ENCODE measurements at places on chromosomes 3 and 15.

GRCh38 chr3:176872771-176873209 is 324.5 kb downstream of the TBL1XR1 start:
- no peaks in the 10 kb centered on the region for H3K27me3 ChIP-seq
- H3K4me3 ChIP-seq, result no peak overlapping the region
- no peaks in the 10 kb centered on the region for H3K4me1 ChIP-seq
- peak; percentile 65 for DNase-seq
- H3K36me3 ChIP-seq, result no peaks in the 10 kb centered on the region
- peak overlapping the region; percentile 13 for H3K27ac ChIP-seq

DNA sequence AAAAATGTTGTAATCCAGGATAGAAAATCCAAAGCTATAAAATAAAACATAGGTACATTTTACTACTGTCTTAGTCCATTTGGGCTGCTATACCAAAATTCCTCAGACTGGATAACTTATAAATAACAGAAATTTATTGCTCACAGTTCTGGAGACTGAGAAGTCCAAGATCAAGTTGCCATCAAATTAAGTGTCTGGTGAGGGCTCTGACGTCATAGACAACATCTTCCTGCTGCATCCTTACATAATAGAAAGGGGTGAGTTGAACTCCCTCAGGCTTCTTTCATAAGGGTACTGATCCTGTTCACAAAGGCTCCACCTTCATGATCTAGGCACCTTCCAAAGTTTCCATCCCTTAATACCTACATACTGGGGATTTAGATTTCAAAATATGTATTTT is 826.8 kb downstream of the NTRK3 start:
- no peak for DNase-seq
- H3K4me3 ChIP-seq, result no peak overlapping the region
- H3K27ac ChIP-seq, result no peak overlapping the region
- no peaks in the 10 kb centered on the region for H3K4me1 ChIP-seq
- H3K27me3 ChIP-seq, result no peaks in the 10 kb centered on the region

DNA sequence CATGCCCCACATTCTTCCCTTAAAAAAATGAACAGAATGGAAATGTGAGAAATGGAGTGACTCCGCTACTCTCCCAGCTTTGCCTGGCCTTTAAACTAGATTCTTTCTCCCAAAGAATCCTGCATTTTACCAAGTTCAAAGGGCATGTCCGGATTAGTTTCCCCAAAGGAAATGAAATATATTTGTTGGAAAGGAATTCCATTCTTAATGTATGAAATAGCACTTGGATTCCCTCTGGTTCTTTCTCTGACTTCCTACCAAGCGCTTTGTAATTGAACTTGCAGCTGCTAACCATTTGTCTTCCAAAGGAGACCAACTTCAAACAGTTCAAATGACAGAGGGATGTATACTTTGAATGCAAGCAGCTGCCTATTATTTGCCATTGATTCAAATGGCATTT is 18.9 kb downstream of the MAP2K1 start:
- no peaks in the 10 kb centered on the region for H3K27me3 ChIP-seq
- H3K4me1 ChIP-seq, result no peaks in the 10 kb centered on the region
- no peak overlapping the region for H3K27ac ChIP-seq
- DNase-seq, result no peak
- no peaks in the 10 kb centered on the region for H3K36me3 ChIP-seq

DNA sequence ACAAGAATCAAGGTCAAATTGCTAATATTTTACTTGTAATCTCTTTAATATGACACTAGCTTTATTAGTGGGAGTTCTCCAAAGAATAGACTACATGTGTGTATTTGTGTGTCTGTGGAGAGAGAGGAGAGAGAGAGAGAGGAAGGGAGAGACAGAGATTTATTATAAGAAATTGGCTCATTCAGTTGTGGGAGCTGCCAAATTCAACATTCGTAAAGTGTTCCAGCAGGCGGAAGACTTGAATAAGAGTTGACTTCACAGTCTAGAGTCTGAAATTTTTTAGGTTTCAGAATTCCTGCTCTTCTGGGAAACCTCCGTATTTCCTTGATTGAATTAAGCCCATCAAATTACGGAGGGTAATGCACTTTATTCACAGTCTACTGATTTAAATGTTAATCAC is 4.7 kb upstream of the CLDN1 start:
- H3K27me3 ChIP-seq, result no peaks in the 10 kb centered on the region
- H3K4me3 ChIP-seq, result no peak overlapping the region
- H3K4me1 ChIP-seq, result peaks cover 4% of the 10 kb centered on the region
- DNase-seq, result no peak

- peak overlapping the region; percentile 56 for H3K27ac ChIP-seq
- no peaks in the 10 kb centered on the region for H3K27me3 ChIP-seq
- H3K4me3 ChIP-seq, result peak overlapping the region; percentile 15
- DNase-seq, result no peak
- no peaks in the 10 kb centered on the region for H3K36me3 ChIP-seq
These were observed 858 bp upstream of the SACM1L start for GRCh38 chr3:45688194-45688881.

DNA sequence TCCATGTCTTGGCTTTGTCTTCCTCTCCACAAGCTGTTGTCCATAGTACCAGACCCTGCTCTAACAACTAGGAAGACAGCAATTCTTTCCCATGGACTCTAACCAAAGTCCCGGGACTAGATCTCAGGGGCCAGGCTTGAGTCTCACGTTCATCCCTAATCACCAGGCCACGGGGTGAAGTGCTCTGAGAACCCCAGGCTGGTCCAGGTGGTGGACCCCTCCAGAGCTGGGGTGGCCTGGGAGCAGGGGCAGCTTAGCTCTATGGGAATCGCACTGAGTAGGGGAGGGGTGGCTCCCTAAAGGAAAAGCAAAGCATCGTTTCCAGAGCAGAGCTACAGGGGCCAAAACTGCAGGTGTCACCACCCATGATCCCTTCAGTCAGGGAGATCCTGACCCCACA is 150.9 kb downstream of the TPRA1 start:
- no peak for DNase-seq
- H3K27ac ChIP-seq, result no peak overlapping the region
- no peaks in the 10 kb centered on the region for H3K27me3 ChIP-seq
- no peaks in the 10 kb centered on the region for H3K4me1 ChIP-seq
- H3K4me3 ChIP-seq, result no peak overlapping the region

GRCh38 chr3:157533298-157534070 is 30.3 kb upstream of the VEPH1 start:
- H3K4me3 ChIP-seq, result no peak overlapping the region
- peaks cover 10% of the 10 kb centered on the region for H3K4me1 ChIP-seq
- no peak for DNase-seq
- no peaks in the 10 kb centered on the region for H3K36me3 ChIP-seq
- no peaks in the 10 kb centered on the region for H3K27me3 ChIP-seq

DNA sequence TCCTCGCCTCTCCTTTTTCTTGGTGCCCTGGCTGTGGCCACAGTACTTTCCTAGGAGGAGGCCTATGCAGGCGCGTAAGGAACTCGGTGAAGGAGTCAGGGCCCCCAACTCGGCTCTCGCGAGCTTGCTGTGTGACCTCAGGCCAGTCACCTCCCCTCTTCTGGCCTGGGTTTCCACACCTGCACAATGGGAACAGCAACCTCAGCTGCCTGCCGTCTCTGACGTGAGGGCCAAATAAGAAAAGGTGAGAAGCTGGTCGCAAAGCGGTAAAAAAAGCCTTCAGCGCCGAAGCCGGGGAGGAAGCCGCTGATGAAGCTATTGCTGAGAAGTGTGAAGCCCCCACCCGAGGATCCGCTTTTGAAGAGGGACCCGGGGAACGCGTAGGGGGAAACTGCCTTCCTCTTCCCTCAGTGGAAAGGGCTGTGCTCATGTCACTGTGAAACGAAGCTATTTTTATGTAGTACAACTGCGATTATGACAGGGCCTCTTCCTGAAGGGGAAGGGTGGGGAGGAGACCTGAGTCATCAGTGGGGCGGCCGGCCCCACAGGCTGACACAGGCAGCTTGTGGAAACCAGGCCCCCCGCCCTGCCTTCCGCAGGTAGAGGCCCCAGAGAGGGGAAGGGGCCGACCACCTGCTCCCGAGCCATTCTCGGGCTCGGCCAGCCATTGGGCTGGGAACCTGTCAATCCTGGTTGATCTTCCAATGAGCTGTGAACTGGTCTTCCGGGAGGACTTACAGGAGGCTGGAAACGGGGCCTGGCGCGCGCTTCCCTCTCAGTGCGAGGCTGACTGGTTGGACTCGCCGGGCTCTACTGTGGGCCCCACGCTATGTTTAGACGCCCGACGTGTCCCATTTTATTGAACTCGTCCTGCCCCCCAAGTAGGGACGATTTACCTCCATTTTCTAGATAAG is 18.0 kb upstream of the ANKDD1A start:
- peaks cover 20% of the 10 kb centered on the region for H3K4me1 ChIP-seq
- peak; percentile 94 for DNase-seq
- H3K27ac ChIP-seq, result peak overlapping the region; percentile 67
- H3K27me3 ChIP-seq, result no peaks in the 10 kb centered on the region

DNA sequence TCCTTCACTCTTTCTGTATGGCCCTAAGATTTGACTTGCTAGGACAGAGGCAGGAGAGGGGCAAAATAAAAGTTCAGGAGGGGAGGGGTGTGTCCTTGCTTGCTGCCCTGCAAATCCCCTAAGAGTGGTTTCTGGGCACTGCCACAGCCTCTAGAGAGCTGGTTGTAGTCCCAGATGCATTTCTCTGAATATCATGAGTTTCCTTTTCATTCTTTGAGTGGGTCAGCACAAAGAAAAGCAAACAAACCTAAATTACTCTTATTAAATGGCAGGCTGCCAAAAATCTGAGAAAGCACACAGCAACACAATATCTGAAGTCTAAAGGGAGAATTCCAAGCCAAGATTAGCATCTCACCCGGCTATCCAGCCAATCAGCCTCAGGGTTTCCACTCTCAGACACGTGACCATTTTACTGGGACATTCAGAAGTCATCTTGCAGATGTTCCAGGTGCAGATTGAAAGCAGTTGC is 919.3 kb downstream of the TUSC7 start:
- no peak overlapping the region for H3K27ac ChIP-seq
- H3K4me1 ChIP-seq, result no peaks in the 10 kb centered on the region
- no peaks in the 10 kb centered on the region for H3K36me3 ChIP-seq

DNA sequence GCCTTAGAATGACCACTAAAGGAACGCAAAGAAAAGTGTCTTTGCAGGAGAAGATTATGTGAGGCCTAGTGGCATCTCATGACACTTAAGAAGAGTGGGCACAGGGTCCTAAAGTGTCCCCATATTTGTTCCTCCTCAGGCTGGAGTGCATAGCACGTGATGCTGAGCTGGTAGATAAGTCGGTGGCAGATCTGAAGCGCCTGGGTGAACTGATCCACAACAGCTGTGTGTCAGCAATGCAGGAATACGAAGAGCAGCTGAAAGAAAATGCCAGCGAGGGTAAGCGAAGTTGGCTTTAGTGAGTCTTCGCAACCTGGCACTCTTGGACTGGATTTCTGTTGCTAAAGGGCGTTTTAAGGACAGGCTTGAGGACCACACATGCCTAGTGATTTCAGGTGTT is 92.6 kb downstream of the CHD2 start:
- peaks cover 6% of the 10 kb centered on the region for H3K4me1 ChIP-seq
- no peak overlapping the region for H3K27ac ChIP-seq
- no peak overlapping the region for H3K4me3 ChIP-seq
- H3K27me3 ChIP-seq, result no peaks in the 10 kb centered on the region

DNA sequence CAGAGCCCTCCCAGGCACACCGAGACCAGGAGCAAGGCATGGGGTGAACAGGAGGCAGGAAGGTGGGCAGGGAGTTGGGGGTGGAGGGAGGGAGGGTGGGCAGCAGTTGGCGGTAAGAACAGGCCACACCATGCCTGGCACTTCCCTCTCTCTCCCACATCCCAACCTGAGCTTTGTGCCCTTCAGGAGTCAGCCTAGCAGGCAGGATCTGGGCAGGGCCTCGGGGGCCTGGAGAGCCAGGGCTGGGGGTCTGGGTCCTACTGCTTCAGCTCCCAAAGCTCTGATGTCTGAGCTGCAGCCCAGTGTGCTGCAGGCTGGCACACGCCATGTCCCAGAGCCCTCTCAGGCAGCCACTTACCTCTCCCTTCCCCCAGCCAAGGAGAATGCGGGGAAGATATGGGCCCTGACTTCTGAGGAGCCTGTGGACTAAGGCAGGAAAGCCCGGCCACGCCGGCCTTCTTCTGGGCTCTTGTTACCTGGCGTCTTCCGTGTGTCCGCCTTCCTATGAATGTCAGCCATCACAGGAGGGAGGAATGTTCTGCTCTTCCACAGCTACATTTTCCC is 2.9 kb upstream of the MYL3 start:
- no peaks in the 10 kb centered on the region for H3K27me3 ChIP-seq
- H3K36me3 ChIP-seq, result no peaks in the 10 kb centered on the region
- H3K4me3 ChIP-seq, result no peak overlapping the region
- H3K4me1 ChIP-seq, result peaks cover 10% of the 10 kb centered on the region
- no peak overlapping the region for H3K27ac ChIP-seq
- DNase-seq, result no peak

- no peaks in the 10 kb centered on the region for H3K27me3 ChIP-seq
- no peaks in the 10 kb centered on the region for H3K36me3 ChIP-seq
- peak overlapping the region; percentile 88 for H3K27ac ChIP-seq
- H3K4me1 ChIP-seq, result peaks cover 56% of the 10 kb centered on the region
- H3K4me3 ChIP-seq, result no peak overlapping the region
- no peak for DNase-seq
These were observed 85.9 kb downstream of the MAGI1 start for GRCh38 chr3:65952842-65953241.

- no peak for DNase-seq
- no peaks in the 10 kb centered on the region for H3K36me3 ChIP-seq
- no peak overlapping the region for H3K27ac ChIP-seq
- H3K4me1 ChIP-seq, result peaks cover 10% of the 10 kb centered on the region
- H3K4me3 ChIP-seq, result no peak overlapping the region
These were observed 438.4 kb upstream of the THBS1 start for GRCh38 chr15:39142500-39142899.
